ENCODE measurements at places on chromosomes 11 and 22.

GRCh38 chr11:70745941-70746340 lies 347.6 kb downstream of the CTTN start:
- no peak for DNase-seq

DNA sequence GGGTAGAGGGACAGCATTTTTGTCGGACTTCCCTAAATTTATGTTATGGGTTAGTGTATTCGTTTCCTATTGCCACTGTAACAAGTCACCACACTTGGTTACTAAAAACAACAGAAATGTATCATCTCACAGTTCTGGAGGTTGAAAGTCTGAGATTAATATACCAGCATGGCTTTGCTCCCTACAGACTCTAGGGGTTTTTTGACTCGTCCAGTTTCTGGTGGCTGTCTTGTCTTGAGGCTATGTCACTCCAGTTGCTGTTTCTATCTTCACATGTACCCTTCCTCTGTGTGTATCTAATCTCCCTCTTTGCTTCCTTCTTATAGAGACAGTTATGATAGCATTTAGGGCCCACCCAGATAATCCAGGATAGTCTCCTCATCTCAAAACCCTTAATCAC lies 9.1 kb upstream of the CCDC179 start:
- DNase-seq: no peak

DNA sequence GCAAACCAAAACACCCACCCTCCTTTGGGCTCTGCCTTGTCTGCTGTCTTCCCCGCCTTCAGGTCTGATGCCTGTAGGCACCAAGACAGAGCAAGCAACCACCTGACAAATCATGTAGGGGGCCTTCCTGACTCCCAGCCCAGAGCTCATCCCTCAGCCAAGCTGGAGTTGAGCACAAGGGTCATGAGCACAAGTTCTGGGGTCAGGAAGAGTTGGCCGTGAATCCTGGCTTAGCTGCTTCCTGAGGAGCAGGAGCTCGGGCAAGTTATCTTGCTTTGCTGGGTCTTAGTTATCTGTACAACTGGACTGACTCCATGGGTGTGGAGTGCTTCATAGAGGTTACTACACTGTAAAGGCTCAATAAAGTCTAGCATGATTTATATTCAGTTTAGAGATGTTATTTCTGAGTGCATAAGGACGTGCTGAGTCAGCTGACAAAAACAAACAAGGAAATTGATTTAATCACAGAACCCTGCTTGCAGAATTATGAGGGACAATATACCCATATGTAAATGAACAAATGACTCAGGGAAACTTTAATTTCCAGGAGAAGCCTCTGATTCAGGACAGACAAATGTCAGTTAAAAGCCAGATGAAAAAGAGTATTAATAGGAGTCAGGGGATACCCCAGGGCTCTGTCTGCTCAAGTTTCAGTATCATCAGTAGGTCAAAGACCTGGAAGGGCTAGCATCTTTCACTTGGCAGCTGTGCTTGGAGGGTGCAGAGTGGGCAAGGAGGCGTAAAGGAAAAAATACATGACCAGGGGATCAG lies 15.0 kb upstream of the APOA1 start:
- DNase-seq: peak; percentile 19

GRCh38 chr22:45553351-45554039 lies 50.8 kb downstream of the FBLN1 start:
- DNase-seq: peak; percentile 87

DNA sequence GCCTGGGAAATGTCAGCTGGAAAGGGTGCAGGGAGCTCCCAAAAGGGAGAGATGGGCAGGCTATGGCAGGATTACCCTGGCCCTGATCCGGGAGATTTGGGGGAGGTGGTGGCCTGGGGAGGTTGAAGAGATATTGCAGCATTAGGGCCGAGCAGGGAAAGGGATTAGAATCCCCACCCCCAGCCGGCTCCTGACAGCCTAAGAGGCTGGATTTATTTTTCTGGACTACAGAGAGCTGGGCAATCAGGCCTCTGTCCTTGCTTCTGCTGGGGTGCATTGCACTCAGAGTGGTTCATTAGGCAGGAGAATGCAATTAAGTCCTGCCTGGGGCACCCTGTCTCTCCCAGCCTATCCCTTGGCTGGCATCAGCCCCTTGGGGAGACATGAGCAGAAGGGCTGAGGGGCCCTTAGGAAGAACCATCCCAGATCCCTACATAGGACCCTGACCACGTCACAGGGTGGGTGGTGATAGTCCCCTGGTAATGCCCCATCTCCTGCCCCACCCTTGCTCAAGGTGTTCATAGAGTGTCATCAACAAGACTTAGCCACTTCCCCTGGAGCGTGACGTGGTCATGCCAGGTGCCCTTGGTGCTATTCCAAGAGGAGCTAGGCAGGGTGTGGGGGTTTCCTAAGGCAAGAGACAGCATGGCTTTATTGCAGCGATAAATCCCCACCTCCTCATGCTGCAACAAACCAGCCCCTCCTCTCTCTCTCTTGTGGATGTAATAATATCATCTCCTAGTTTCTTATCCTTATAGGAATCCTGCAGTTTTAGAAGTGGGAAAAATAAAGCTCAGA lies 38.4 kb upstream of the KLHL35 start:
- no peak for DNase-seq

DNA sequence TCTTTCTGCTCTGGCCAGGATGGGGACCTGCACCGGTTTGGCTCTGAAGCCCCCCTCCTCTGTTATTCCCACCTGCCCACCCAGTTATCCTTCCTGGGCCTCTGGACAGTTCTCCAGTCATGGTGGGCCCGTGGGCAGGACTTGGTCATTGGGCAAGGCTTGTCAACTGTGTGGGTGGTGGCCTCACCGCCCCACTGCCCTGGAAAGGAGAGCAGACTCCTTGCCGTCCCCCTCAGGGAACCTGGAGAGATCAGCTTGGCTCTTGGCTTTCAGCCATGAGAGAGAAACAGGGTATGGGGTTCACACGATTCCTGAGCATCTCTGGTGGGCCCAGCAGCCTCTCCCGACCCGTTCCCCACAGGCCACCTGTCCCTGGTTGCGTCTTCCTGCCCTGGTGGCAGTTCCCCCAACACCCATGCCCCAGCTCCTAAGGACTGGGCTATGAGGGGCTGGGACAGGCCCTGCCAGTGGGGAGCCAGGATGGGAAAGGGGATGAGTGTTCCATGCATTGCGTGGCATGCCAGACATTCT lies 92.3 kb downstream of the MORC2 start:
- DNase-seq: no peak

GRCh38 chr11:103953797-103954486 lies 82.5 kb upstream of the DDI1 start:
- no peak for DNase-seq

DNA sequence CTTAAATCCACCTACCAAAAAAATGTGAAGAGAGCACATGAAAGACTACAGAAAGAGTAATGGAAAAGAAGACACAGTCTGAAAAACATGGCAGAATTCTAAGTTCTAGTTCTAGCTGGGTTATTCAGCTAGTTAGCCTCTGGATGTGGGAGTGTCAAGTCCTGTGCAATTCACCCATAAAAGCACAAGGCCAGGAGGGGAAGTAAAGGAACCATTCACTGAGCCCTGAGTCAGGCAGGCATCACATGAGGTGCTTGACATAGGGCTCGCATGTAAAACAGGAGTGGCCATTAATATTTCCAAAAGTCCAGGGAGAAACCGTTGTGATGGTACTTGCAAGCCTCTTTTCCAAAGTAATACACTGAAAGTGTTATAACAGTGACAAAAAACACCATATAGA lies 103.7 kb downstream of the GAB2 start:
- DNase-seq: no peak

DNA sequence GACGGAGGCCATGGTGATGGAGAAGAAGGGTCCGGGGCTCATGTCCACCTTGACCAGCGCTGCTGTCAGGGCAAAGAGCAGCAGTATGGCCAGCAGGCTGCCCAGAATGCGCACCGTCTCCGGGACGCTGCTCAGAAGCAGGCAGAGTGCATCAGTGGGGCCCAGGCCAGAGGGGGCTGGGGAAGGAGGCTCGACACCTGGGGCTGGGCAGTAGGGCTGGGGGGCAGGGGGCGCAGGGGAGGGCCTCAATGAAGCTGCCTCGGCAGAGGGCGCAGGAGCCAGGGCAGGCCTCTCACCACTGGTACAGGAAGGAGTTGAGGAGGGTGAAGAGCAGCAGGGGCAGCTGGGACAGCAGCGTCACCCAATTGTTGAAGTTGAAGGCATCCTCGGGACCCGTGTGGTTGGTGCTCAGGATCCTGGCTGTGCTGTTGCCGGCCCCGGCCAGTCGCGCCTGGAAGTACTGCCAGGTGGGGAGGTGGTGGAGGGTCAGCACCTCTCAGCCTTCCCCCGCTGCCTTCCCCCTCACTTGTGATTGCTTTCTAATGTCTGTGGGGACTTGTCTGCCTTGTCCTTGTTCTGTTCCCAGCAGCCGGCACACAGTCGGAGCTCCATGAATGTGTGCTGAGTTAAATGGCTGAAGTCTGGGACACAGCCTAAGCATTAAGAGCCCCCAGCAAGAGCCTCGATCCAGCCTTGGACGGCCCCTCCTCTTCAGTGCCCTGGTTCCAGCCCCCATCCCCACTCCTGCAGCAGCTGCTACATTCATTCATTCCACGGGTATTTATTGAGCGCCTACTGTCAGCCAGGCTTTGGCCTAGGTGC lies 2.3 kb downstream of the SLC29A2 start:
- no peak for DNase-seq

- DNase-seq: no peak
Observed at GRCh38 chr11:11387622-11388305, 34.7 kb upstream of the CSNK2A3 start.

DNA sequence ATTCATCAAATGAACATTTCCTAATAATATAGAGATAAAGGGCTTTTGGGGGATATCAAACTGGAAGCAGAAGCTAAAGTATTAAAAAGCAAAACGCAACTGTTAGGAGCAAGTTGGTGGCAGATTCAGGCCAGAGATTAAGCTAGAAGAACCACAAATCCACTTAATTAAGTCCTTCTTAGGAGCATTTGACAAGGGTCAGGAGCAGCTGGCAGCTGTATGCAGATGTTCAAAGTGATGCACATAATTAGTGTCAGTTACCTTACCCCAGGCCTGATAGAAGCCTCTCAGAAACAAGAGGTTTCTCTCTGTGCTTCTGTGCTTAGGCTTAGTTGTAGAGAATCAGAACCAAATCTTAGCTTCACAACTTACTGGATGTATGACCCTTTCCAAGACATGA lies 546.5 kb upstream of the ANO5 start:
- no peak for DNase-seq

DNA sequence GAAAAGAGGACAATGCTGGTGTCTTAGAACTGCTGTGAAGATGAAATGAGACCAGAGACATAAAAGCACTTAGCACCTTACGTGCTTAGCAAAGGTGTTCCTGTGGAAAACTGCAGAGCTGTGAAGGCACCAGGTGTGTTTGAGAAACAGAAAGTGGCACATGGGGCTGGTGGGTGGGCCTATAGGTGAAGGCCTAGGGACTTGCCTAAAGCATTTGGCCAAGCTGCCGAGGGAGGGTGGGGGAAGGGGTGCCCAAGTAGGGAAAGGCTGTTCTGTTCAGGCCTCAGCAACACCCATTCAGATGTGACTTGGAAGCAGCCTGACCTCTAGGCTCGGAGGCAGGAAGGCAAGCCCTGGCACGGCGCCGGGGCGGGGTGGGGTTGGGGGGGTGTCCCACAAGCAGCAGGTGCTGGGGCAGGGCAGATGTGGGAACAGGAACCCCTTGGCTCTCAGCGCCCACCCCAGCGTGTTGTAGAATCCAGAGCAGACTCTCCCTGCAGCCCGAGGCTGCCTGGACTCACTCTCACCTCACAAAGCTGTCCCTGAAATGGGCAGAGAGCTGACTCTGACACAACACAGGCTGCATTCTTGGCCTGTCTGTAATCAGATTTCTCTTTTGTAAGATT lies 366.7 kb upstream of the NARS2 start:
- no peak for DNase-seq

DNA sequence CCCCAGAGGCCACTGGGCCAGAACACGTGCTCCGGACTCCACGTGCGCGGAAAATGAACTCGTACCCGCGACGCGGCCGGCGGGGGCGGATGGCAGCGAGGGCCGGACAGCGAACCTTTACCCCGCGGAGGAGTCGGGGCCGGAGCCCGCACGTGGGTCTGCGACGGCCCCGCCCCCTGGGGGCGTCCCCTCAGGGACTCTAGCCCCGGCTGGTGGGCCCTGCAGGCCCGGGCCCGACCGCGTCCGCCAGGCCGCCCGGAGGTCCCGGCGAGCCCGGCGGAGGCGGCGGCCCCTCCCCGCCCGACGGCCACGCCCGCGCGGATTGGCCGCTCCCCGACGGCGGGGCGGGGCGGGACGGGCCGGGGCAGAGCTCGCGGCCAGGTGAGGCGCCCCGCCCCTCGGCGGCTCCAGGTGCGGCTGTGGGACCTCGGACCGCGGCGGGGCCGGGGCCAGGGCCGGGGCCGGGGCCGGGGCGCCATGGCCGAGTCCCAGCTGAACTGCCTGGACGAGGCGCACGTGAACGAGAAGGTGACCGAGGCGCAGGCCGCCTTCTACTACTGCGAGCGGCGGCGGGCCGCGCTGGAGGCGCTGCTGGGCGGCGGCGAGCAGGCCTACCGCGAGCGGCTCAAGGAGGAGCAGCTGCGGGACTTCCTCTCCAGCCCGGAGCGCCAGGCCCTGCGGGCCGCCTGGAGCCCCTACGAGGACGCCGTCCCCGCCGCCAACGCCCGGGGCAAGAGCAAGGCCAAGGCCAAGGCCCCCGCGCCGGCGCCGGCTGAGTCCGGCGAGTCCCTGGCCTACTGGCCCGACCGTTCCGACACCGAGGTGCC lies at the start of gene FAM83F:
TSS of gene FAM83F (plus strand) at position 389 of the 827 bp plus-strand sequence. CDS start at position 478, 89 bp downstream.
- no peak for DNase-seq

GRCh38 chr22:31106731-31107177 lies 614 bp downstream of the SELENOM start:
- peak; percentile 65 for DNase-seq

GRCh38 chr22:27663812-27664211 lies 137.7 kb downstream of the MN1 start:
- no peak for DNase-seq

- DNase-seq: no peak
Observed at GRCh38 chr11:16111690-16112089, 244.7 kb downstream of the SOX6 start.

DNA sequence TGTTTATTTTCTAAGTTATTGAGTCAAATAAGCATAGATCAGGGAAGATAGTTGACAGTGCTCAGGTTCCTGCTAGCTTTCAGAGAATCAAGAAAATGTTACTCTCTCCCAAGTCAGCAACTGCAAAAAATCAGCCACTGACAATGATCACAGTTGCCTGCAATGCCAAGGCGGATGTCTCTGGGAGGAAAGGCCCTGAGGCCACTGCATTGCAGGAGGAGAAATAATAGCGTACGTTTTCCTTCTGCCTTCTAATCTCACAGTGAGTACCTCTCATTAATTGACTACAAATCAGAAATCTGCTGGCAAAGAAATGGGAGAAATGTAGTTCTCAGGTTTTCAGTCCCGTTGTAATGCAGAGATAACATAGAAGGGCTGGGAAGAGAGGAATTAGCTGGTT lies 54.0 kb upstream of the SPON1 start:
- no peak for DNase-seq

GRCh38 chr22:43392385-43392989 lies 19.3 kb upstream of the MPPED1 start:
- no peak for DNase-seq

GRCh38 chr22:17162731-17163130 lies 3.7 kb upstream of the HDHD5 start:
- DNase-seq: no peak
